ENCODE measurements at places on chromosomes 6 and 20. TPM values are rescaled to one million over a fixed set of nuclear protein-coding genes. Genes with fewer than 3 reads are reported as not detected.

The LGSN gene
- not detected for total RNA-seq

The SYS1 gene
- 54.0 TPM for total RNA-seq

The HLA-DOB gene
- total RNA-seq, result 0.97 TPM

The EEF1E1 gene
- total RNA-seq, result 71.2 TPM

The SLC22A3 gene
- not detected for total RNA-seq

The NMBR gene
- not detected for total RNA-seq

The COL19A1 gene
- total RNA-seq, result 0.33 TPM

The CEP162 gene
- total RNA-seq, result 6.0 TPM

The BACH2 gene
- total RNA-seq, result 41.8 TPM

The CLDN20 gene
- not detected for total RNA-seq

GRCh38 chr6:27980111-27980510 lies 23.1 kb downstream of the OR2B6 start:
- DNase-seq, result no peak

DNA sequence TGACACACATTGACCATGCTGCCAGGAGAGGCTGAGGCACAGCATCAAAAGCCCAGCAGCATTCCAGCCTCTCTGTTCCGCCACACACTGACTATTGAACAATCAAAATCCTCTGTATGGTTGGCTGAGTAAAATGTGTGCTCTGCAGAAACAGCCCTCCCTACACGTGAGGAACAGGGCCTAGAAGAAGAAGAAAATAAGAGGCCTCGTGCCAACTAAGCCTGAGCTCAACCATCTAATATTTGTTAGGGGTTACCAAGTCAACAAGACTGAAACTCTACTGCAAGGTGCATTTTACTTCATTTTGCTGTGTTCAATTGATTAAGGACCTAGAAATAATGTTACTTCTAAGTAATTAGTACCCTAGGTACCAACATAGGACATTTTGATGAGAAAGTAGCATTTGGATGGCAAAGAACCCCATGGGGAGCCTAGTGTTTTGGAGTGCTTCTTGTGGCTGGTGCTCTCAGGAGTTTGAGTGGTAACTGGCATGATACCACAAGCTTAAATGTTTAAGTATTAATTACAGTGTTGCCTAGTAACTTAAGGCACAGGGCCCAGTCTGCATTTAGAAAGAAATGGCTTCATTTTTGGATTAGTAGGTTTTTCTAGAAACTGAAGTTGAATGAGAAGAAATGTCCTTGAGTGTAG lies 146.6 kb upstream of the PLN start:
- no peak for DNase-seq

DNA sequence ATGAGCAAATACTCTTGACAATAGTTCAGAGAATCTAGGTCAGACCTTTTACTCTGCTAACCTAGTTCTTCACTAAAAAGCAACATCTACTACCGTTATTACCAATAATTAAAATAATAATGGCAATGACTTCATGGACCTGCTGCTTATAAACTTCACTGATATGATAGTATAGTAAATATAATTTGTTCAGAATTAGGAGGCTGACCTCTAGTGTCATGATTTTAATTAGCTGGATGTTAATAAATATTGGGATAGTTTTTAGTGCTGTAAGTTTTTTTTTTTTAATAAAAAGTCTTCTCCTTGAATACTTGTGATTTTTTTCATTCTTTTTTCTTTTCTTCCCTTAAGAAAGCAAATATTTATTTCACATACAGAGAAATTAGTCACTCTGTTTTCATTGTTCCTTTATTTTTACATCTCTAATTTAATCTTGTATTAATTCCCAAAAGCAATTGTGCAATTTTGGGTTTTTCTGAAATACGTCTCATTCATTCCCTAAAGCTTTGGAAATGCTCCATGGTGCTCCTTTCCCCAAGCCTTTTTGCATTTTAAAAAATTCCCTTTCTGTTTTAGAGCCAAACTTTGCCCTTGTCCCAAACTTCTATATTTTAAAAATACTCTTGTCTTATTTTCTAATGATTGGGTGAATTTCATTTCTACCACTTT lies 46.6 kb upstream of the UST start:
- DNase-seq, result no peak

- DNase-seq, result no peak
These were observed 41.3 kb downstream of the REV3L start for GRCh38 chr6:111441678-111442243.

- no peak for DNase-seq
These were observed 255.5 kb upstream of the RUNX2 start for GRCh38 chr6:45072673-45073072.

DNA sequence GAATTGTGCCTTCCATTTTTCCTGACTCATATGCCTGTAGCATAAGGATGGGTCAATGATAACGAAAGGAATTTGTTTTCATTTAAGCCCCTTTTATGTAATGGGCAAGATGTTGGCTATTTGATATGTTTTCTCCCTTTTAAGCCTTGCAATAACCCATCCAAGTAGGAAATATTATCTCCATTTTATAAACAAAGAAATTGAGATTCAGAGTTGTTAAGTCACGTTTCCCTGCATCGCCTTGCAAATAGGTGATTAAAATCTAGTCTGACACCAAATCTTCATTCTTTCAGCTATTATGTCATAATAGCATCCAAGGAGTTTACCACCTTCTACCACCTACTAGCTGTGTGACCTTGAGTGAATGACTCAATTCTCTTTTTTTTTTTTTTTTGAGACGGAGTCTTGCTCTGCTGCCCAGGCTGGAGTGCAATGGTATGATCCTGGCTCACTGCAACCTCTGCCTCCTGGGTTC lies 7.0 kb downstream of the HNF4A start:
- DNase-seq, result no peak

- no peak for DNase-seq
These were observed 53.9 kb downstream of the FAM50B start for GRCh38 chr6:3902871-3903648.

DNA sequence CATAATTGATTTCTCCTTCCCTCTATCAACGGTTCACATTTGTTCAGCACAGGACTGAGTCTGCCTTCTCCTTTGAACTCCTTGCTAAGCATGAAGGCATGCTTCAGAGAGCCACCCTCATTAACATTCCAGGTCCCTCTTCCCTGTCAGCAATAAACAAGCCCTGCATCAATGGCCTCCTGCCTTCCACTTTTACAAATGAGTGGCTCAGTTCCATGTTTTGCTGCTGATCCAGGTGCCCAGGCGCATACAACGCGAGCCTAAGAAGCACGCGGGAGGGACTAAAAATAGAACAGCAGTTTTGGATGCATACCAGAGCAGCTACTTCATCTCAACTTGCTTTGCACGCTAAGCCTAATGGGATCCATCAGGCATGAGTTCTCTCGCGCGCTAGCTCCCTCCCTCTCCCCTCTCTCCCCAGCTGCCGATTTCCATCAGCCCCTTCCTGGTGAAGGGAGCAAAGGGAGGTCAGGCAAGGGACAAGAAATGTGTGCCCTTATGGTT lies 53.4 kb downstream of the TRAF3IP2 start:
- no peak for DNase-seq

- no peak for DNase-seq
These were observed 109.2 kb upstream of the ASF1A start for GRCh38 chr6:118784641-118785164.

GRCh38 chr6:45442716-45443115 lies 65.0 kb upstream of the SUPT3H start:
- DNase-seq, result no peak

GRCh38 chr6:139409026-139409425 lies 34.6 kb upstream of the CITED2 start:
- DNase-seq, result no peak

DNA sequence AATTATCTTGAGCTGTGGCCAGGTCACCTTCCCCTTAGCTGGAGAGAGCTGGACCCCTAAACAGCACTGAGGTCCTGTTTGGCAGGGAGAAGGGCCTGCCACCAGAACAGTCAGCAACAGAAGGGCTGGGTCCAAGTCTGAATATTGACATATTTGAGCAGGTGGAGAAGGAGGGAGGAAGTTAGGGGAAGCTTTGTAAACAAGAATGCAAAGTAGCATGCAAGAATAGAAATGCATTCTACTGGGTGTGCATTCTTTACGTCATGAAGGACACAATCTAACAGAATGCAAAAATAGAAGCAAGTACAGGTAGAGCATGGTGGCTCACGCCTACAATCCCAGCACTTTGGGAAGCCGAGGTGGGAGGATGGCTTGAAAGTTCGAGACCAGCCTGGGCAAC lies 100.5 kb downstream of the QRSL1 start:
- DNase-seq, result no peak

GRCh38 chr6:43335469-43335868 lies 26.8 kb upstream of the CRIP3 start:
- no peak for DNase-seq

DNA sequence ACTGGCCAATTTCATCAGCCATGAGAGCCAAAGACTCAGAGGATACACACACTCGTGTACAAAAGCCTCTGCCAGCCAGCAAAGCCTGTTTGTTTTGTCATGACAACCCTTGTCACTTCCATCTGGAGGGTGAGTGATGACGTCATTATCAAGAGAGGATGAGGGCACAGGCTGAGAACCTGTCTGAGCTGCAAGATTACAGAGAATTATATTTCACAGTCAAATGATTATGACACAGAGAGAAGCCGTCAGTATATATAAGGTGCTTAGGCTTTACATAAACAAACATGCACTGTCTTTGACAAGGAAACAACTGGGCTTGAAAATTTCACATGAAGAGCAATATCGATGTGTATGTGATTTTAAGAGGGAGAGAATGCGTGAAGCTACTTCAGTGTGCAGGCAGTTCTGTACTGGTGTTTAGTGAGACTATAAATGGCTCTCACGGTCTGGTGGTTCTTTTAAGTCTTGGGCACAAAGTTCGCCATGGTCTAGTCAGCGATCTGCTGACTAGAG lies 36.5 kb upstream of the BCLAF1 start:
- no peak for DNase-seq

GRCh38 chr6:82129797-82130196 lies 117.7 kb downstream of the IBTK start:
- DNase-seq, result no peak

DNA sequence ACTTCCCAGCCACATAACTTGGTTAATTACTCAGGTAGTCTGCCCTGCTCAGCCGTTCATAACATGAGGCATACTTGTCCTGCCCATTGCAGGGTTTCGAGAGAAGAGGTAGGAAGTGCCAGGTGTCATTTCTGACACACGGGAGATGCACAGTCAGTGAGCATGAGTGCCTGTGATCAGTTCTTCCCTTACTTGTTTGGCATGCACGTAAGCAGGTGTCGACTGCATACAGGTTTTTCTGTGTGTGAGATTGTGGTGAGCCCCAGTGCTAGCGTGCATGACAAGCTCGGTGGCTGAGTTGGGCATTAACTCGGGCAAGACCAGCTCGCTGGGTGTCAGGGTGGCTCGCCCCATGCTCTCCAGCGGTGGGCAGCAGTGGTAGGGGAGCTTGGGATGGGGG lies 51.2 kb upstream of the SLC22A1 start:
- DNase-seq, result no peak

DNA sequence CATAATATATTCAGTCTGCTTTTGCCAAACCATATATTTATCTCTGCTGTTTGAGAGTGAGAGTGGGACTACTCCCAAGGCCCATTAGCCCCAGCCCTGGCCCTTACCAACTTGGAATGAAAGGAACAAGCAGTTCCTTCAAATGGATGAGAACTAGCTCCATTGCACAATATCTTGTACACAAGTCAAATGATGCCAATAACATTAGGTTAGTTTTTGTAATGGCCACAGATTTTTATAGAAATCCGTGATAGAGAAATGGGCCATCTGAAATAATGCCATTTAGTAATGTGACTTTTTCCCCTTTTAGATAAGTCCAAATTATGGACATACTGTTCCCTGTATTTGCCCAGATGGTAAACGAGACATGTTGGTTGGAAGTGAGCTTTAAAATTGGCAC lies 117.0 kb downstream of the MAP3K7 start:
- DNase-seq, result no peak

- DNase-seq, result no peak
These were observed 1040.7 kb upstream of the ADGRB3 start for GRCh38 chr6:67594366-67594765.

DNA sequence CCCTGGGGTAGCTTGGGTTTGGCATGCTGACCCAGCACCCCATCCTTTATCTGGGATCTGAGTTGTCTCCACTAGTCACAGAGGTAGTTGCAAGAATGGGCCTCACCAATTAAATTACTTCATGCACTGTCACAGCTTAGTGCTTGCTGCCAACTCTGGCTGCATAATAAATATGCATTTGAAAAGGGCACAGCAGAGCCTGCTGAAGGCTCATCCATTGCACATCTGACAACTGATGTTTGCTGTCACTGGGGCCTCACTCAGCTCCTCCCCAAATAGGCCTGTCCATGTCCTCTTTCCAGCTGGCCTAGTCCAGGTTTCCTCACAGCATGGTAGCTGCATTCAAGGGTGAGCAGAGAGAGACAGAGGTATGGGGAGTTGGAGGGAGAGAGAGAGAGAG lies 13.3 kb upstream of the NXT1 start:
- DNase-seq, result no peak

DNA sequence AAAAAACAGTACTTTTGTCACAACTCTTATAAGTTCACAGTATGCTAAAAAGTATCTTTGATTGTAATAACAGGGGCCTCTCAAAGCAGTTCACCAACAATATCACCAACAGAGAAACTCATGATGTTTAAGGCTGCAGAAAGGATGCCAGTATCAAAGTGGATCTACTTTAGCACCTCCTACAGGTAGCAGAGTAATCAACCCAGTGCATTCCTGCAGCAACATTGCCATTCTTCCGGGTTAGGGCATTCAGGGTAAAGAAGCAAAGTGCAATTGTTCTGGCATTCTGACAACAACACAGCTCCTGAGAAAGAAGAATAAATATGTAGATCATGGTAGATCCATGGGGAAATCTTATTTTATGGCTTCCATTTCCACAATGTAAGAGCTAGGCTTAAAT lies 7.6 kb upstream of the SLC17A4 start:
- no peak for DNase-seq

GRCh38 chr6:157978021-157978783 lies 3.5 kb upstream of the SYNJ2 start:
- DNase-seq, result no peak
